Amniotic stem cell (primary cell): ENCODE measurements at places on chromosomes 13 and 19.

- DNase-seq, result no peak
Observed at GRCh38 chr13:68428292-68428691, 1198.2 kb upstream of the PCDH9 start.

GRCh38 chr19:38251564-38252051, 4.6 kb downstream of the PPP1R14A start:
- no peak for DNase-seq

DNA sequence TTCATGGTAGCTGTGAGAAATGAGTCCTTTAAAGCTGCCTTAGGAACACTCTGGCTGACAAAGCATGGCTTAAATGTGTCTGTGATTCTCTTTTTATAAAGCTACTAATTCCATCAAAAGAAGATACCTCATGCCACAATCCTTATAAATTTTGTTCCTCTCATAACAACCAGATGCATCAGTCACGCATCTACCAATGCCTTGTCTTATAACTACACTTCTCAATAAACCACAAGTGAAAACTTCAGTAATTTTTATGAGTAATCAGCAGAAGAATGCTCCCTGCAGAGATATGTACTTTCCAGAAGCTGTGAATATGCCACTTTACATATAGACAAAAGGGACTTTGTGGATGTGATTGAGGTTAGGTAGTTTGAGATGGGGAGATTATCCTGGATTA, 147.8 kb downstream of the SUCLA2 start:
- no peak for DNase-seq

DNA sequence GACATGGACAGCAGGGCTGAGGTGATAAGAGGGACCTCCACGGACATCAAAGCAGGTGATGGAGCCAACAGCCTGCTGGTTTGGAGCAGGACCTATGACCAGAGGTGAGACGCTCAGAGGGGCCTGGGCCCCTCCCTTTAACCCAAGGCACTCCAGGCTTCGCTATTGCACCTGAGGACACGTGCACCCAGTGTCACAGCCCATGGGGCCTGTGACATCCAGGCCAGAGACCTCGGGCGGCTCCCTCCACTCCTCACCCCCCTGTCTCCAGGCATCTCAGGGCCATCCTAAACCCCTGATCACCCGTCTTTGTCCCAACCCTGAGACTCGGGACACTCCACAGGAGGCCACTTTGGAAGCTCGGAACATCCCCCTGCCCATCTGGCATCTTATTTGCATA, 12.9 kb downstream of the ADGRE5 start:
- no peak for DNase-seq

- no peak for DNase-seq
Observed at GRCh38 chr13:53131361-53131760, 102.7 kb downstream of the OLFM4 start.

DNA sequence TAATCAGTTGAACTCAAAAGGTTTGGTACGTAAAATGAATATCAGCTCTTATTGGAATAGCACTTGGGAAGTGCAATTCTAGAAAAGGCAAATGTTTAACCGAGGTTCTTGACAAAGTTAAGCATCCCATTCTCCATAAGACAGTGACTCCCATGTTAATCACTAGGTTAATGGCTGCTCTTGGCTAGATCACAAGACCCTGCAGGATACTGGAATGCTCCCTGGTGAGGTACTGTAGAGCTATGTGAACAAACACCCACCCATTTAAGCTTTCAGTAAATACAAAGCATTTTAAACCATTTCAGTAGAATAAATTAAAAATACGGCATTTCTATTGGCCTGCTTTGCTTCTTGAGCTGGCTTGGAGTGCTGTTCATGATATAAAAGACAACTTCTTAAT, 56.5 kb downstream of the TDRD3 start:
- DNase-seq, result no peak

DNA sequence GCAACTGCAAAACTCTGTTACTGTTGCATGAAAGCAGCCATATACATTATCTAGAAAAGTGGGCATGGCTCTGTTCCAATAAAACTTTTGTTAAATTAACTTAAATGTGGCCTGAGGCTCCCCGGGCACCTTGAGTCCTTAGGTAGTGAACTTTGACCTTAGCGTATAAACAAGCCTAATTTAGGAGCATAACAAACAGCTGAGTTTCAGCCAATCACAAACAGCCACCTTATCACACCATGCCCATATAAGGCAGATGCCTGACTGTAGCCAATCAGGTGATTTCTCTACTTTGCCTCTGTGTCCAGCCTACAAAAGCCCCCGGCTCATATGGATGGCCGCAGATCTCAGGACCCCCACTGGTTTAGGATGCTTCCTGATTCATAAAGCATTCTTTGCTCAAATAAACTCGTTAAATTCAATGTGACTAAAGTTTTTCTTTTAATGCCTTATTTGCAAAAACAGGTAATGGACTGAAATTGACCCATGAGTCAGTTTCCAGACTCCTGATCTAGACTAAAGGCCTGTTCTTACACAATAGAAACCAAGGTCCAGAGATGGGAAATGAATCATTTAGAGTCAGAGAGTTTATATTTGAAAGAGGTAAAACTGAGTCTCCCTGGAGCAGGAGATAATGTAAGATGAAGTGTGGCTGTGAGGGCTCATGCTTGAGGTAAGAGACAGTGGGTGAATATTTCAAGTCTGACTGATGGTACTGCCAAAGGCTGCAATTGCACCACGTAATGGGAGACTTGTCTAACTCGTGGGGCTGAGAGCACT, 130.2 kb downstream of the FGF9 start:
- no peak for DNase-seq

- no peak for DNase-seq
Observed at GRCh38 chr19:14443632-14444216, 10.6 kb downstream of the PKN1 start.

DNA sequence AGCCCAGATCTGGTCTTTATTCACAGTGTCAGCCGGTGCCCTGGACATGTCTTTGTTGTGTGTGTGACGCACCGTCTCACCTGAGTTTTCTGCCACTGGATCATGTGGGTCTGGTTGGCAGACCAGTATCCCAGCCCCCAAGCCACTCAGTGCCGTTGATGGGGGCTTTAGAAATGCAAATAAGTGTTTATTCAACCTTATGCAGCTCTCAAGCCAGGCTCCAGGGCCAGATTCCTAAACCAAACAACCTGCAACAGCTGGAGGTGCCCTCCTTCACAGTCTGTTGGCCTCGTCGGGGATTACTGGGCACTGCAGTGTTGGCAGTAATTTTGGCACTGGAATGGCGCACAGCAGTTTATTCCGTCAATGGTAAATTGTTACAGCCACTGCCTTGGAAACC, 21.6 kb downstream of the FAM124A start:
- no peak for DNase-seq

- no peak for DNase-seq
Observed at GRCh38 chr19:16628984-16629691, 1.1 kb upstream of the MED26 start.

- no peak for DNase-seq
Observed at GRCh38 chr13:22262001-22262885, 591.4 kb downstream of the FGF9 start.

GRCh38 chr19:41323023-41323422, 13.1 kb downstream of the CCDC97 start:
- DNase-seq, result no peak

DNA sequence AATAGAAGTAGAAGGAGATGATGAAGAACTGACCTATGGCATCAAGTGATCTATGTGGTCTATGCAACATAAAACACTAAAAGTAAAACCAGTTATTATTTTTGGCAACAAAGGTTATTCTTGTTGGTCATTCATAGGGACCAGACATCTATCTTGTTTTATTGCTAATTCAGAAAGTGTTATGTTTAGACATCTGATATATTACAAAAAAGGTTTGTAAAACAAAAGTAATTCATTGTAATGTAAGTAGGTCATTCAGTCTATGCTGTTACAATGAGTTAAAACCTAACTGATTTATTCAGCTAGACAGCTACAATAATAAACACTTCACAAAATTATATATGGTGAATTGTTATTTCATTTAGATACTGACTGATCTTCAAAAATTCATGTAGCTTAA, 461.9 kb downstream of the PCDH17 start:
- DNase-seq, result no peak

GRCh38 chr13:106986033-106986484, 418.1 kb upstream of the ARGLU1 start:
- no peak for DNase-seq

- DNase-seq, result no peak
Observed at GRCh38 chr13:25329706-25330105, 28.3 kb downstream of the NUP58 start.

GRCh38 chr19:16824658-16825311, 4.4 kb upstream of the SIN3B start:
- no peak for DNase-seq
